ENCODE measurements at places on chromosomes 12 and 14.

- peak; percentile 43 for DNase-seq
Observed at GRCh38 chr14:55383541-55384140, 28.0 kb downstream of the ATG14 start.

GRCh38 chr12:57201219-57201618 lies 15.4 kb upstream of the NXPH4 start:
- no peak for DNase-seq

- DNase-seq = no peak
Observed at GRCh38 chr12:61610143-61610542, 650.1 kb upstream of the USP15 start.

DNA sequence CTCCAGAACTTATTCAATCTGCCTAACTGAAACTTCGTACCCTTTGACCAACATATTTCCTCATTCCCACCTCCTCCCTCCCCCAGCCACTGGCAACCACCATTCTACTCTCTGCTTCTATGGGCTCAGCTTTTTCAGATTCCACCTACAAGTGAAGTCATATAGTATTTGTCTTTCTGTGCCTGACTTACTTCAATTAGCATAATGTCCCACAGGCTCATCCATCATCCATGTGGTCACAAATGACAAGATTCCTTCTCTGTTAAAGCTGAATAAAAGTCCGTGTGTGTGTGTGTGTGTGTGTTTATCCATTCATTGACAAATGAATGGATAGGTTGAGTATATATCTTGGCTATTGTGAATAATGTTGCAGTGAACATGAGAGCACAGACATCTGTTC lies 1.3 kb upstream of the C14orf39 start:
- DNase-seq = no peak

- no peak for DNase-seq
Observed at GRCh38 chr12:106275458-106275857, 27.1 kb upstream of the TCP11L2 start.

- no peak for DNase-seq
Observed at GRCh38 chr14:28758253-28758884, 8.2 kb upstream of the FOXG1 start.

DNA sequence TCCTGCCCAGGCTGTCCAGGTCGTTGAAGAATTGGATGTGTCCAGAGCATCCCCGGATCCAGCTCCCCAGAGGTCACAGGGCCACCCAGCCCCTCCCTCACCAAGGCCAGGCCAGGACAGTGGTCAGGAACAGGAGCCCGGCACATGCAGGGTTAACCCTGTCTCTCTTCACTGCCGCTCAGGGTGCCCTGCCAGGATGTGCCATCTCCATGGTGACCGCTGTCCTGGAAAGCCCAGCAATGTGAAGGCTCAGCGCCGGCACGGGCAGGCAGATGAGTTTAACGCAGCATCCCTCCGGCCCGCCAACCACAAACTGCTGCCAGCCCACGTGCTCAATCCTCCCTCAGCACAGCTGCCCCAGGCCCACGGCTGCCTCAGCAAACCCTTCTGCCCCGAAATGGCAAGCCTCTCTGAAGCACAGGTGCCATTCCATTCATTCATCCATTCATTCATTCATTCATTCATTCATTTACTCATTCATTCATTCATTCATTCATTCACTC lies 4.4 kb downstream of the TMEM179 start:
- no peak for DNase-seq

DNA sequence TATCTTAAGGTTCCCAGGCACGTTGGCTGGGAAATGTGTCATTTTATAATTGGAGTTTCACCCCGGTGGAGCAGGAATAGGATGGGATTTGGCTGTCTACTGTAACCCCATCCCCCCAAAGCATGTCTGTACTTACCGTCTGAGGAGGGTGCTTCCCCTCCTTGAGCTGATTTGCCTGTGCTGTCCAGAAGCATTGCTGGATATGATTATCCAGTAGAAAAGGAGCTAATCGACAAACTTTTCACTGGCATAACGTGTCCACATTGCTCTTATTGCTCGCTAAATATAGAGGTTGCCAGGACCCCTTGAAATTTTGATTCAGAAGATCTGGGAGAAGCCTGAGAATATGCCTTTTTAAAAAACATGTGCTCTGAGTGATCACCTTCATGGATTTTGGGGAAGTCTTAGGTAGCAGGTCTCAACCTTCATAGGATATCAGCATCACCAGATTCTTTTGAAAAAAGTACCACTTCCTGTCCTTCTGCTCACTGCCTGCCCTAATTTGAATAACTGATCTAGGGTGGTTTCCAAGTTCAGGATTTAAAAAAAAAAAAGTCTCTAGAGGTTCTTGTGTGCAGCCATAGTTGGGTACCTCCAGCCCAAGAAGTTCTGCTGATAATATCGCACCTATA lies 80.4 kb upstream of the KCNA1 start:
- DNase-seq = no peak

DNA sequence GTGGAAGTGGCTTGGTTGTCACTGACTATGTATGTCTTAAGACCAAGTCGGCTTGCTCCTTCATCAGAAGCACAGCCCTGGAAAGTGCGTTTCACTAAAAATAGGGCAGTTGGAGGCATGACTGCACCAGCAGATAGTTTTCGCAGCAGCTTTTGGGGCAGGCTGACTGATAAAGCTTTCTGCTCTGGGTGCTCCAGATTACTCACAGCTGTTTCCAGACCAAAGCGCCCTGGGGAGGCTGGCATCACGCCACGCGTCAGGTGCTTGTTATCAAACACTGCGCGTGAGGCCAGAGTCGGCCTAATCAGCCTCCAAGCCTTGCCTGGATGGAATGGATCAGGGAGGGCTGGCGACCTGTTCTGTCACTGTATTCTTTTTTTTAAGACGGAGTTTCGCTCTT lies 13.3 kb upstream of the LRRC10 start:
- DNase-seq = no peak

- no peak for DNase-seq
Observed at GRCh38 chr14:50389668-50390441, 6.8 kb downstream of the CDKL1 start.

GRCh38 chr12:20778969-20779368 lies 31.5 kb upstream of the SLCO1B3 start:
- DNase-seq = no peak

GRCh38 chr12:107379852-107380567 lies 286.7 kb upstream of the CRY1 start:
- DNase-seq = no peak

GRCh38 chr12:130194154-130194553 lies 31.9 kb downstream of the FZD10 start:
- DNase-seq = no peak
